ENCODE measurements at places on chromosomes 2 and 18.

- DNase-seq: no peak
Observed at GRCh38 chr2:14256890-14257289, 375.6 kb upstream of the LRATD1 start.

GRCh38 chr2:47520302-47520630 is 117.3 kb downstream of the MSH2 start:
- peak; percentile 16 for DNase-seq

- DNase-seq: no peak
Observed at GRCh38 chr2:127107622-127107999, 657 bp upstream of the BIN1 start.

GRCh38 chr18:23540867-23541266 is 37.6 kb downstream of the RMC1 start:
- peak; percentile 57 for DNase-seq

GRCh38 chr2:32068-32467 is 14.2 kb downstream of the FAM110C start:
- DNase-seq: peak; percentile 74

- no peak for DNase-seq
Observed at GRCh38 chr18:49707599-49707998, 105.7 kb downstream of the ACAA2 start.

GRCh38 chr18:55224086-55224625 is 264.9 kb upstream of the CCDC68 start:
- no peak for DNase-seq

Data from activated CD4-positive, alpha-beta T cell treated with anti-CD3 and anti-CD28 coated beads, Interleukin-2, Interleukin-6, amounts not matched to agents 100 ng/mL and 50 ng/mL, durations not matched to agents 16 hours and 8 hours (primary cell).